ACHN (cell line): ENCODE measurements at places on chromosomes 7 and 10.

DNA sequence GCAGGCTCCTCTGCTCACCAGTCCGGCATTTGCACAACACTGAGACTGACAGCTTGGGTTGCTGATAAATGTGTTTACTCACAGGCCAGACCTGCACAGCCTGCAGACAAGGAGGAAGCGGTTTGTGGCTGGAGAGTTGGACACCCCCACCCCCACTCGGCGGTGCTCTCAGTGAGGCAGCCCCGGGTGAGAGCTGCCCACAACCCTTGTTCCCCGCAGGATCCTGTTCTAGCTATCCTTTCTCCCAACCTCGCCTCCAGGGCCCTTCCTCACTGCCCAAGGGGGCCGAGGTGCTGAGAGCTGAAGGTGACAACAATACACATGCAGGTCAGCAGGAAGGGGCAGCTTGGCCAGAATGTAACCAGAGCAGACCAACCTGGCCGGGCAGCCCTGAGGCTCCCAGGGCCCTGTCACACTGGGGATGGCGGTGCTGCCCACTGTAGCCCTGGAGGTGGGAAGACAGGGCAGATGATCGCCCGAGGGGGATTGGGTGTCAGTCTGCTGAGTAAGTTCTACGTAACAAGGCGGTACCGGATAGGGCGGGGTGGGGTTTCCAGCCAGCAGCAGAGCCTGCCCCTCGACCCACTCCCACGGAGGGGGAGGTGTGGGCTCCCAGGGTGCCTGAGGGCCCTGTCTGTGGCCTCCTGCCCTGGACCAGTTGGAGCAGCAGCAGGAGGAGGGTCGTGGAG is 2.1 kb upstream of the ADAM8 start:
- DNase-seq, result no peak

DNA sequence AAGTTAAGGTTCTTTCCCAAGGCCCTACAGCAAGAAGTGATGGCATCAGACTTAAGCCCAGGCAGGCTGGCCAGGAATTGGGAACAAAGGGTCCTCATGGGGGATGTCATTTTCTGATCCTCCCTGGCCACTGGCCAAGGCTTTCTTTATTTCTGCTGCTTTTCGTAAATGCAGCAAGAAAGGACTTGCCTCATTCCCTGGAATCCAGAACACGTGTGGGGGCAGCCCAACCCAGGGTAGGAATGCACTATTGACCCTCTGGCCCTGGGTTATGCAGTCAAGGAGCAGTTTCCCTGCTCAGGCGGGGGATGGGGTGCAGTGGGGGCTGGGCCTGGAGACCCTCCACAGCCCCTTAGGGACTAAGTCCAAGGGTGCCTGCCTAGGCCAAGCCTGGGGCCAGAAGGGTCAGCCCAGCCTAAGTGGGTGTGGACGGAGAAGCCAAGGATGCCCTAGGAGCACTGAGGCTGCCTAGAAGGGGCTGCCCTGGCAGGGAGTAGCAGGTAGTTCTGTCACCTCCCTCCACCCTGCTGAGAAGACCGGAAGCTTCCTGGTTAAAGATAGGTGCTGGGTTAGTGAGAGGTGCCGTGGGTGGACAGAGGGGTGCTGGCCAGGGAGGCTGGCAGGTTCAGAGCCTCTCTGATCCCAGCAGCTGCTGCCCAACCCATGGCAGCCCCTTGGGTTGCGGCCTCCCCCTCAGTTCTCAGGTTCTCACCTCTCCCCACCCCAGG is 179.2 kb downstream of the SH3PXD2A start:
- no peak for DNase-seq

GRCh38 chr7:134710854-134711624 is 64.4 kb downstream of the BPGM start:
- DNase-seq, result no peak

GRCh38 chr7:74355091-74355490 is 65.9 kb downstream of the CLIP2 start:
- peak; percentile 88 for DNase-seq

DNA sequence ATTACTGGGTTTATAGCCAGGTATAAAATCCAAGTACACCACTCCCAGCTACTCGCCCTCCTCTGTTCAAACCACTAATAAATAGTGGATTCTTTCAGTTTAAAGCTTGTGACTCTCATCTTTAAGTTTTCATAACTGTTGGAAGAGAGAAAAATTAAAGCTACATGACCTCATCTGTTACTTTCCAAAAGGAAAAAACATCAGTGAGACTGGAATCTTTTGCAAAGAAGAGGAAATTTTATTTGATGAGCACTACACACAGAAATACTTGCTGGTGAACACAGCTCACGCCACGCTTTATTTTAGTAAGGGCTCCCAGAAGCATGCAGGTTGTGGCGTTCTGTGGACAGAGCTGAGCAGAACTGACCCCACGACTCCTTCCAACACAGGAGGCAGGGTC is 527.0 kb upstream of the MGMT start:
- no peak for DNase-seq

DNA sequence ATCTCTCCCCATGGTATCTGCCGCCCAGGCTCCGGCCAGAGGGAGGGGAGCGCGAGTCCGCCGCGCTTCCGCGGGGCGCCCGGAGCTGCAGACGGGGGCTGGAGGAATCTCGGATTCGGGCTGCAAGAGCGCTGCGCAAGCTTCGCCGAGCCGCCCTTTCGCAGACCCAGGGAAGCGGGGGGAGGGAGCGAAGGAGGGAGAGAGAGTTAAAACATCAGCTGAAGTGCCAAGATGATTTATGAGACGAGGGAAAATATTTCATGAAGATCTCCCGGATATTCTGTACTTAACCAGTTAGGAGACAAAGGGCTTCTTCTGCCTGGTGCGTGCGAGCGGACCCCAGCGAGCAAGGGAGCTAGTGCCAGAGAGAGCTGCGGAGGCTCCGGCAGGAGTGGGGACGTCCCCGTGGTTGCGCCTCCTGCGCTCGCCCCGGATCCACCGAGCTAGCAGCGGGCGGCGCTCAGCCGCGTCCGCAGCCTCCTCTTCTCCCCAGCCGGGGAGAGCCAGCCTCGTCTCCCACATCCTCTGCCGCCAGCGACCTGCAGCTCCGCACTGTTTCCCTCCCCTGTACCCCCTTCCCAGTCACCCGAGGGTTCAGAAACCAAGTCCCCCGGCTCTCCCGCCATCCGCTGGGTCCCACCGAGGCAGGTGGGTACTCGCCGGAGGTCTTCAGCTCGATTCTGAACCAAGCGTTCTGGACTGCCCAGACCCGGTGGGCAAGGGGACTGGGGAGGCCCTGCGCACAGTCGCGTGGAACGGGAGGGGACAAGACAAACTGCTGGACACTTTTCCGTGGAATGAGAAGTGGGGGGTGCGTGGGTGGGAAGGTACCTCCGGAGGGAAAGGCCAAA is 1.0 kb upstream of the PAX2 start:
- DNase-seq, result peak; percentile 70

DNA sequence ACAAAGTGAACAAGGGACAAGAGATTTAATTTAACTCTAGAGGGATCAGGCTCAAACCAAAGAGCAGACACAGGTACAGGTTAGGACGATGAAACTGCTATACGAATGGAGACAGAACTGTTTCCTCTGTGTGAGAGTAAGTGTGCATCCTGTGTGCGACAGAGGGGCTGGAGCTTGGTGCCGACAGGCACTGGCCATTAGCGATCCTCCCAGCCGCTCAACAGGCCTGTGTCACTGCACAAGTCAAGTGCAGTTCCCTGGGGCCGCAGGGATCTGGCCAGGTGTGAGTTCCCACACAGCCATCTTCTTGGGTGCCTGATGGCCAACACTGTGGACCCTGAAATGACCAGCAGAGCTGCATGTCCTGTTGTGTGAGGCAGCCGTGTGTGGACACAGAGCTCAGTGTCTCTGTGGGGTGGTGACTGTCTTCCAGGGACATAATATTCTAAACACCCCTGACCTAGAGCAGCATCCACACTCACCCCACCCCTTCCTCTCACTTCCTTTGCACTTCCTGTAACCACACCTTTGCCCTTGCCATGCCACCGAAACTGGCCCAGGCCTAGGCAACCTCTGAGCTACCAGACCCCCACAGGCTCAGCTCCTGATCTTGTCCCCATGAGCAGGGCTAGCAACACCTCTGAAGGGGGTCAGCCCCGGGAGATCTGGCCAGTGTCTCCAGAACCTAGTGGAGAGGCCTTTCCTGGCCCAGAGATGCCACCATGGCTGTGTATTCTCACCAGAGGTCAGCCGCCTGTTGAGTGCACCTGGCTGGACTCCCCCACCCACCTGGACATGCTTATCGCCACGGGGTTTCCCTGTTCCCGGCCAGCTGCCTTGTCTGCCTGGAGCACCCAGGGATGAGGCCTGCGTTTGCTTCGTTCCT is 11.7 kb upstream of the TBRG4 start:
- DNase-seq, result no peak

DNA sequence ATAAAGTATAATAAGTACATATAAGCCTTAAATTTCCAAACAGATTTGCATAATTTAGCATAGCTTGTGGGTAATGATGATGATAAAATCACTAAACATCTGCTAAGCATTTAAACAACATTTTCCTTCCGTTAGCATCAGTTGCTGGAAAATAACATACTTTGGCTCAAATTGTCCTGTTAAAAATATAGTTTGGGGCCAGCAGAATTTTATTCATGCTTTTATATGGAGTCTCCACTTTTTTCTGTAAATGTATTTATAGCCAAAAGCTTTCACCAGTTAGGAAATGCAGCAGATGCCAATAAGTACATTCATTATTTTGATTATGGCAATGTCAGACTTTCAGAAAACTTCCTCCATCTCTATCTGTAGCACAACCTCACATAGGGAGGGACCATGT is 107.2 kb downstream of the CNTNAP2 start:
- DNase-seq, result no peak

GRCh38 chr10:69786791-69787190 is 14.9 kb upstream of the COL13A1 start:
- DNase-seq, result peak; percentile 53

DNA sequence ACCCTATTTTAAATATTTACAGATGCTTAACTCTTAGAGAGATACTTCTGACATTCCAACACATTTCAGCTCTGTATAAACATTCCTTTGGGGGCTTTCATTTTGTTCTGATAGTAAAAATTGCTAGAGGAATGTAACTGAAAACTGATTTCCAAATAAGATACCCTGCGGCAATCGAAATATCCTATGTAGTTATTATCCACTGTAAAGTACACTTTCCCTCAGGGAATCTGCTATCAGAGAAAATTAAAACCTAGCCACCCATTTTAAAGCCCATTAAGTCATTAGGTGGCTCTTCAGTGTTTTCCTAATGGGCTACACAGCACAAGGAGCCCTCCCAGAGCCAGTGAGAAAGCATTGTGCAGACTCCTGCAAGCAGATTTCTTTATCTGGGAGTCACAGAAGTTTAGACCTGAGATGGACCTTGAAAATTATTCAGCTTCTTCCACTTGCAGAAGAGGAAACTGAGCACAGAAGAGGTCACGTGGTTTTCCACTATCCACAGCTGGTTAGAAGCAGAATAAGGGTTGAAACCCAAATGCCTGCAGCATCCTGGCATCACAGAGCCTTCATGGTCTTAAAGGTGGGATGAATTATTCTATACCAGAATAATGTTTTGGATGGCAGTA is 12.6 kb upstream of the CPVL start:
- DNase-seq, result no peak

DNA sequence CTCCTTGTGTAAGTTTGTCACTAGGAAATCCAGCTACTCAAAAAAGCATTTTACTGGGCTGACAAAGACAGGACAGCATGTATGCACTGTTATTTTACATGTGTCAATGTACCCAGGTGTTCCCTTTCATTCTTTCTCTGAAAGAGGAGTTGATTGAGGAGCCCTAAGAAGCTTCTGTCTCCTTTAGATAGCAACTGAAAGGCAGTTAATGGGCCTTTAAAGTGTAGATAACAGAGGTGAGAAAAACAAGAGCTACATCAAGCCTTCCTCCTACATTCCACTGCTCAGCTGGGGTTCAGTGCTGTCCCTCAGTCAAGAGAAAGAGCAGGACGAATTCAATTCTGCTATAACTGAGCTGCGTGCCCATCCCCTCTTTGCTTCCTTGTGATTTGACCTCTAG is 12.8 kb upstream of the WIPF3 start:
- DNase-seq, result no peak

DNA sequence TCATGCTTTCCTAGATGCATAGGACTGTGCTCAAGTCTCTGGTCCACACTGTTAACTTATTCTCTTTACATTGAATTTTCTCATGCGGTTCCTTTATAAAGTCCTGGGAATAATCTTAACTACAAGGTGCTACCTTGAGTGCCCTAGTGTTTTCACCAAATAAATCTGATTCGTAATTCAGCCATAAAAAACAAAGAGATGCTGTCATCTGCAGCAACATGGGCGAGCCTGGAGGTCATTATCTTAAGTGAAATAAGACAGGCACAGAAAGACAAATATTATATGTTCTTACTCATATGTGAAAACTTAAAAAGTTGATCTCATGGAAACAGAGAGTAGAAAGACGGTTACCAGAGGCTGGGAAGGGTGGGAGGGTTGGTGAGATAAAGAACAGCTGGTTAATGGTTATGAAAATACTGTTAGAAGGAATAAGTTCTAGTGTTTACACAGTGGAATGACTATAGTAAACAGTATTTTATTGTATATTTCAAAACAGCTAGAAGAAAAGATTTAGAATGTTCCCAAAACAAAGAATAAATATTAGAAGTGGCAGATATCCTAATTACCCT is 38.3 kb downstream of the NT5C3A start:
- DNase-seq, result no peak

DNA sequence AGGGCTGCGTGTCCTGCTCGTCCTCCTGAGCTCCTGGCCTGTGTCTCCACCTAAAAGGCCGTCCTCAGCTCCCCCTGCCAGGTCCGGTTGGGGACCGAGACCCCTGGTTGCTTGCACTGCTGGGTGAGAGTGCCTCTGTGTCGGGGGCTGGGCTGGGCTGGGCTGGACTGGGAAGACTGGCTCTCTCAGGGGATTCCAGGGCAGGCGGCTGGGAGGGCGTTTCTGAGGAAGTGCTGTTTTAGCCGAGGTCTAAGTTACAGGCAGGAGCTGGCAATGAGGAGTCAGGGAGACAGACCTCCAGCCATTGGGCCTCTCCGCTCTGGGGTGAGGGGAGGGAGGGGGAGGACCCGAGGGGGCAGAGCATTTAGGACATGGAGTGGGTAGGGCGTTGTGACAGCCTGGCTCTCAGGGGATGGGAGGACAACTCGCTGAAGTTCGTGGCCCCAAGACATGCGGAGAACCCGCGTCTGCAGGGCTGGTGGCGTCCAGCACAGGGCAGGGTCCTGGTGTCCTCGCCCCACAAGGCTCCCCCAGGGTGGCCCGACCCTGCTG is 20.9 kb downstream of the FOXK1 start:
- DNase-seq, result no peak

DNA sequence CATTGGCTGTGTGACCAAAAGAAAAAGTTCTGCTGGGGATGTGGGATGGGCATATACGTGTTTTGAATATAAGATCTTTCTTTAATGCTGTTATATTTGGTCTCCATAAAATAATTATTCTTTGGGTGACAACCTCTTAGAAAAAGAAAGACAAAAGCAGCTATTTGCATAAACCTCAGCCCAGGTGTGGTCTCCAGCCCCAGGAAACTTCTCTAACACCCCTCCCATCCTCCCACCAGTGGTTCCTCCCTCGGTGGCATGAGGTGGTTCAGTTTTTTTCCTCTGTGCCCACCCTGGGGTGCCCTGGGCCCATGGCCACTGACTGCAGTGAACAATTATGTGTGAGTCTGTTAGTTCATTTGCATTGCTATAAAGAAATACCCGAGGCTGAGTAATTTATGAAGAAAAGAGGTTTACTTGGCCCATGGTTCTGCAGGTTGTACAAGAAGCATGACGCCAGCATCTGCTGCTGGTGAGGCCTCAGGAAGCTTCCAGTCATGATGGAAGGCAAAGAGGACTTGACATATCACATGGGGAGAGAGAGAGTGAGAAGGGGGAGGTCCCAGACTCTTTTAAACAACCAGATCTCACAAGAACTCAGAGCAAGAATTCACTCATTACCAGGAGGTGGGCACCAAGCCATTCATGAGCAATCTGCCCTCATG is 165.9 kb downstream of the CUX1 start:
- DNase-seq, result no peak

GRCh38 chr7:100583132-100584053 is 2.5 kb downstream of the LRCH4 start:
- no peak for DNase-seq
